ENCODE measurements at places on chromosomes 11 and 22.

DNA sequence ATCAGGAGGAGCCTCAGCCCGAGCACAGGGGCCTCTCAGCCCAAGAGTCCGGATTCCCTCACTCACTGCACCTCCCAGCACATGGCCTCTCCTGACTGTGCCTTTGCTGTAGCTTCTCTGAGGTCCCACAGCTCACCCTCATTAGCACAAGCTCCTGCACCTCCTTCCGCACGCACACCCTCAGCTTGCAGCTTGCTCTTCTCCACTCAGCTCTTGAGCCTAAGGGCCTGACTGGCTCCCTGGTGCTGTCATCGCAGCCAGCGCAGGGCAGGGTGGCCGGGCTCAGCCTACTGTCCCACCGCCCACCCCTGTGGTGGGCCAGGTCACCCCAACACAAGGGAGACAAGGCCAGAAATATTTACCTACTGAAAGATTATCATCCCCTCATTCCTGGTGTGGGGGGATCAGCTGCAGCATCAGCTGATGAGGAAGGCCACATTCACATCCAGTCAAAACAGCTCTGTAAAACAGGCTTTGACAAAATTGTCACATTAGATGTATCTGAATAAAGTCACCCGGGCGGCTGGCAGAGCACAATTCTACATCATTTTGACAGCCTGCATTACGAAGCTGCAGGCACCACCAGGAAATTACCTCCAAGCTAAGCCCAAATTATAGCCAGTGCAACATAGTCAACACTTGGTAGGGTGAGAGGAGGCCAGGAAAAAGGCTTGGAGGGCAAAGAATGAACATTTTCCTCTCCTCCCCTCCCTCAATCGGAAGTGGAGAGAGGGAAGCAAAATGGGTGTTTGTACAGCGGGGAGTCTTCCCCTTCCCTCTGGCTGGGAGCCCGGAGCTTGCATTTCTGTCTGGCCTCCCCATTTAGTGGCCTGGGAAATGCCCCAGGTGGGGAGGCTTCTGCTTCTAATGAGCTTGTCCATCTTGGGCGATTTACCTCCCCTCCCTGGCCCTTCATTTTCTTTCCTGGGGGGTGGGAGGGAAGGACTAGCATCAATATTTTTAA is 29.5 kb upstream of the IGSF9B start:
- DNase-seq = no peak

DNA sequence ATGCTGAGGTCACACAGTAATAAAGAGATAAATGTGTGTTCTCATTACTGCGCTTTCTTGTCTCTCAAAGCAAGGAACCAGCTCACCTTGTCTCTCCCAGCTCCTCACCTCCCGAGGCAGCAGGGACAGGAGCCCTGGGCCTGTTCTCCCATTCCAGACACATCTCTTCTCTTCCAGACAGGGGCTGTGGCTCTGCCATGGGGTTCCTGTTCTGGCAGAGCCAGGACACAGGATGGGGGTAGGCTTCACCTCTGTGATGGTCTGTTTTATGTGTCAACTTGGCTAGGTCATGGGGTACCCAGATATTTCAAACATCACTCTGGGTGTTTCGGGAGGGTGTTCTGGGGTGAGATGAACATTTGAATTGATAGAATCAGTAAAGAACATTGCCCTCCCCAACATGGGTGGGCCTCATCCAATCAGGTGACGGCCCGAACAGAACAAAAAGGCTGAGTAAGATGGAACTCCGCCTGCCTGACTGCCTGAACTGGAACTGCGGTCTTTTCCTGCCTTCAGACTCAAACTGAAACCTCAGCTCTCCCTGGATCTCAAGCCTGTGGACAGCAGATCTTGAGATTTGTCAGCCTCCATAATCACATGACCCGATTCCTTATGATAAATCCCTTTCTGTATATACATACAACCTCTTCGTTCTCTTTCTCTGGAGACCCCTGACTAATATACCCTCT is 2.0 kb upstream of the VSIG10L2 start:
- no peak for DNase-seq

- no peak for DNase-seq
These were observed 13.1 kb downstream of the FXYD6 start for GRCh38 chr11:117863383-117863782.

GRCh38 chr11:2314525-2315394 is 12.9 kb downstream of the TSPAN32 start:
- DNase-seq = peak; percentile 81

DNA sequence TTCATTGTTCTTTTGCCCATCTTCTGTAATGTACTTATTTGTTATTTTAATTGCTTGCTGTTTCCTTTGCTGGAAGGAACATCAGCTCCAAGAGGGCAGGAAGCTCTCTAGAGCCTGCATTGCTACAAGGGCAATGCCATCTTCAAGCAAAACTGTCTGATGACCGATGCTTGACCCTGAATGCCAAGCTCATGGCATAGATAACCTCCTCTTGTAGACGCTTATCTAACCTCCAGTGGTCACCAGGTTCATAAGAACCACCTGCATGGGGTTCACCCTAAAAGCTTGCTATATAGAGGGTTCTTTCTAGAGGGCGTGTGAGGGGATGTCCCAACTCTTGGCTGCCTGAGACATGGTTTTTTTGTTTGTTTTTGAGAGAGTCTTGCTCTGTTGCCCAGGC is 16.5 kb downstream of the FADS3 start:
- DNase-seq = no peak

GRCh38 chr11:7559398-7560283 is 45.8 kb downstream of the PPFIBP2 start:
- no peak for DNase-seq

Data from psoas muscle (tissue), 8 donors.